ENCODE measurements at places on chromosomes 11 and 22.

DNA sequence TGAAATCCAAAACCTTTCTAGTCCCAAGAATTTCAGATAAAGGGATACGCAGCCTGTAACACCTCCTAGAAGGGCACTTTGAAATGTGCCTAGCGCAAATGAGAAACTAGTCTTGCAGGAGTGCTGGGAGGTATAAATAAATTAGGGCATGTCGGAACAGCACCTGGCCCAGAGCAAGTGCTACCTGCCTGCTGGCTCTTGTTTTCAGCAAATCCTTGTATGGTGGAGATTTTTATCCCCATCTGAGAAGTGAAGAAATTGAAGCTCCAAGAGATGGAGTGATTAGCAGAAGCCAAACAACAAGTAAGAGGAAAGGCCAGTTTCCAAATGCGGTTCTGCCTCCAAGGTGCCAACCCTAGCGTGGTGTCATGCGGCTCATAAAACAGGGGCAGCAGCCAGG, 36.7 kb upstream of the TFIP11 start:
- no peak for DNase-seq

DNA sequence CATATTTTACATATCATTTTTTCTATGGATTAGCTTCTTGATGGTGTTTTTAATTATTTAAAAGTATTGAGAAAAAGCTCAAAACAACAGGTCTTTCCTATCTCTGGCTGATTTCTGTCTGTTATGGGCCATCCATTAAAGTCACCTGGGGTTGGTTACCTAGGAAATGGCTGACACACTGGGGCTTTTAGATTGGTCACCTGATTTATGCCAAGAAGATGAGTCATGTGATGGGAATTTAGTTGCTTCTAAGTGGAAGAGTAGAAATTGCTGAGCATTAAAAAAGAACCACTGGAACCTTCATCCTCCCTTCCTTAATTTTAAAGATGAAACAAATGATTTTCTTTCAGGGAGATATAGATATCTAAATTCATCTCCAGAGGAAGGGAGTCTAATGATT, 48.8 kb upstream of the LARGE1 start:
- DNase-seq = no peak

GRCh38 chr11:31397239-31397834, 27.7 kb downstream of the DNAJC24 start:
- peak; percentile 2 for DNase-seq

DNA sequence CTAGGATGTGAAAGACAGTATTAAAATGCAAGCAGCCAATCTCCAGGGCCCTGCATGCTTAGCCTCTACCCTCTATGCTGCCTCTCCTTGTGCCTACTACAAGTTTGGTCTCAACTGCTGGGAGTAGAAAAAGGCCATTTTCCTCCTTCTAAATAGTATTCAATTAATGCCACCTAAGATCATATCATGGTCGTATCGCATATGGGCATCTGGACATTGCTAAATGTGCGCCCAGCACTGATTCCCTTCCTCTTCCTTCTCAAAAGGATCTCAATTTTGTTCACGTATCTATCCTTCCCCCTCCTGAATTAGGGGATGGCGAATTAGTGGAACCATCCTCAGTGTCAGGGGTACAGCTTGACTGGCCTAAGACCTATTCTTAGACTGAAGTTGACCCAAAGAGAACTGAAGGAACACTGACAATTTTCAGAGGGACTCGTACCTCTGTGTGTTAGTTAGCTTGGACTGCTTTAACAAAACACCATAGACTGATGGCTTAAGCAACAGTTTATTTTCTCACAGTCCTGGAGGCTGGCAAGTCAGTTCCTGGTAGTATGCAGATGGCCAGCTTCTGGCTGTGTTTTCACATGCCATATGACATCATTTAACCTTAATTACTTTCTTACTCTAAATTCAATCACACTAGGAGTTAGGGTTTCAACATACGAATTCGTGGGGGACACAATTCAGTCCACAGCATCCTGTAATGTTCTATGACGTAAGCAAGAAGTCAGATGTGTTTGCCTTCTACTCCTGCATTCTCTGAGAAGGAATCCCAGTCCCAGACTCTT, 8.5 kb upstream of the NUP50 start:
- no peak for DNase-seq

- DNase-seq = no peak
These were observed 55.5 kb downstream of the FAM76B start for GRCh38 chr11:95734009-95734572.

- DNase-seq = no peak
These were observed 3.4 kb downstream of the JAML start for GRCh38 chr11:118221419-118221818.

All from NCI-H2029 (cell line).